ENCODE measurements at places on chromosomes 11 and 22. TPM values are rescaled to one million over a fixed set of nuclear protein-coding genes. Genes with fewer than 3 reads are reported as not detected.

Gene C11orf97
- not detected for total RNA-seq

Gene CCDC34
- 9.3 TPM for total RNA-seq

Gene RCOR2
- 0.41 TPM for total RNA-seq

Gene ANKK1
- 0.11 TPM for total RNA-seq

Gene GLYATL2
- not detected for total RNA-seq

Gene SMC1B
- total RNA-seq = 0.50 TPM

Gene ARHGEF17
- total RNA-seq = 0.09 TPM

Gene TRPM5
- total RNA-seq = not detected

Gene OVOL1
- total RNA-seq = 0.16 TPM

Gene NRIP3
- 5.5 TPM for total RNA-seq

Gene CCDC87
- 0.09 TPM for total RNA-seq
